ENCODE measurements at places on chromosomes 16 and 17.
A peak's percentile ranks its signal among the peaks of the same experiment; 100 is the strongest.

- no peak for DNase-seq
Observed at GRCh38 chr16:16162591-16162990, 60.7 kb downstream of the ABCC6 start.

GRCh38 chr17:64994281-64994680 lies 62.3 kb downstream of the GNA13 start:
- no peak for DNase-seq

- no peak for DNase-seq
Observed at GRCh38 chr17:12631076-12631475, 34.6 kb upstream of the MYOCD start.

- peak; percentile 80 for DNase-seq
Observed at GRCh38 chr16:67326472-67327309, at the start of the genes KCTD19 and LRRC36. Gene KCTD19, minus strand, starts transcription at chr16:67326741. Its CDS starts 34 bp downstream, at chr16:67326707. Gene LRRC36, plus strand, starts transcription at chr16:67326815. Its CDS starts 48 bp downstream, at chr16:67326863.

DNA sequence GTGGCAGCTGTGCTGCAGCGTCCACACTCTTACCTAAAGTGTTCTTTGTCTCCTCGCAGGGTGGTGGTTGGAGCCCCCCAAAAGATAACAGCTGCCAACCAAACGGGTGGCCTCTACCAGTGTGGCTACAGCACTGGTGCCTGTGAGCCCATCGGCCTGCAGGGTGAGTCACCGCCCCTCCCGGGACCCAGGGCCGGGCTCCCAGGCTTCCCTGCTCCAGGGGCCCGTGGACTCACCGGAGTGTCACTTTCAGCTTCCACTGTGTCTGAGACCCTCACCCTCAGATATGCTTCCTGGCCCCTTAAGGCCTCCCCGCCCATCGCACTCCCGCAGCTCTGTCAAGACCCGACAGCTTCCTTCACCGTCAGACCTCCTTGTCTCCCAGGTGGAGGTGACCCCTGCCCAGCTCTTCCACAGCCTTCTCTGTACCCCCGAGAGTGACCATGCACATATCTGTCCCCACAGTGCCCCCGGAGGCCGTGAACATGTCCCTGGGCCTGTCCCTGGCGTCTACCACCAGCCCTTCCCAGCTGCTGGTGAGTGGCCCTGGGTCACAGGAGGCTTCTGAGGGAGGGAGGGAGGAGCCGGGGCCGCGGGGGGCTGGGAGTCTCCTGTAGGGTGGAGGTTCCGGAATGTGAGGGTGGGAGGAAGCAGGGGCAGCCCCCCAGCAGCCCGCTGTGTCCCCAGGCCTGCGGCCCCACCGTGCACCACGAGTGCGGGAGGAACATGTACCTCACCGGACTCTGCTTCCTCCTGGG lies 1.8 kb downstream of the ITGAX start:
- DNase-seq: no peak

GRCh38 chr16:75351183-75351582 lies 82.1 kb downstream of the CFDP1 start:
- no peak for DNase-seq

GRCh38 chr17:42283241-42284023 lies 4.9 kb upstream of the STAT5A start:
- DNase-seq: no peak

- DNase-seq: no peak
Observed at GRCh38 chr17:81470270-81470943, 42.2 kb downstream of the ACTG1 start.

GRCh38 chr17:66423056-66423955 lies 120.9 kb downstream of the PRKCA start:
- DNase-seq: no peak

DNA sequence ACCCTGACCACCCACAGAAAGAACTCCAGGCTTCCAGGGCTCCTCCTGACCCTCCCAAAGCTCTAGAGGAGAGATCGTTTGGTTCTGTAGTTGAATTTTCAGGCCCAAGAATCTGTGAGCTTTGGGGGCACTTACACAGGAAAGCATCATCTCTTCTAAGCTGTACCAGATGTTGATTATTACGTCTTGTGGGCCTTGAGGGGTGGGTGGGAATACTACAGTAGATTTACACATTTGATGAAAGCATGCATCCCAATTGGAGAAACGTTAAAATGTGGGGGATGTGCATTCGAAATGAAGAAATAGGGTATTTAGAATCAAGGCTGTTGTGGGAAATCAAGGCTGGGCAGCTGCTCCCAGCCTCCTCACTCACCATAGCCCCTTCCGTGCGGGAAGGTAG lies 61.9 kb downstream of the MGAT5B start:
- no peak for DNase-seq

DNA sequence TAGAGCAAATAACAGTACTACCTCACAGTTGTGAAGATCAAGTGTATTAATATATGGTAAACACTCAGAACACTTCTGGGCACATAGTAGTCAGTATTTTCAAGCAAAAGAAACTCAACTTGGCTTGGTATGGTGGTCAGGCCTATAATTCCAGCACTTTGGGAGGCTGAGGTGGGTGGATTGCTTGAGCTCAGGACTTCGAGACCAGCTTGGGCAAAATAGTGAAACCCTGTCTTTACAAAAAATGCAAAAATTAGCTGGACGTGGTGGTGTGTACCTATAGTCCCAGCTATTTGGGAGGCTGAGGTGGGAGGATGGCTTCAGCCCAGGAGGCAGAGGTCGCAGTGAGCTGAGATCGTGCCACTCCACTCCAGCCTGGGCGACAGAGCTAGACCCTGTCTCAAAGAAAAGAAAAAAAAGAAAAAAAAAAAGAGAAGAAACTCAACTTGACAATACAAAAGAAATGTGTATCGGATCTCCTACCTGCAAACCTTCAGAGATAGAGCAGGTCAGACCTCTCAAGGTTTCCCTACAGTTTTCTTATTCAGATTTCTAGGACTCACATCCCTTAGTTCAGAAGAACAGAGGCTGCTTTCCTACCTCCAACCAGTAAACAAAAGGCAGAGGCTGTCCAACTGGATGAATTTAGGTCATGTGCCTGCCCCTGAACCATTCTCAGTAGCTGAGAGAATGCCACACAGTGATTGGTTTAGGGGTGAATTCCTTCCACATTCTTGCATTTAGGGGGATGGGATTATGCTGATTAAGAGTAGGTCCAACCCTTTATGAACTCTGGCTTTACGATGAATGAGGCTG lies 1.7 kb upstream of the KPNA2 start:
- peak; percentile 90 for DNase-seq

- no peak for DNase-seq
Observed at GRCh38 chr17:82598256-82599119, 49.8 kb downstream of the WDR45B start.

- no peak for DNase-seq
Observed at GRCh38 chr17:20982589-20983358, 60.0 kb downstream of the USP22 start.

- no peak for DNase-seq
Observed at GRCh38 chr16:65414284-65414984, 292.6 kb upstream of the CDH11 start.

- DNase-seq: no peak
Observed at GRCh38 chr17:57420734-57421717, 164.7 kb downstream of the MSI2 start.

DNA sequence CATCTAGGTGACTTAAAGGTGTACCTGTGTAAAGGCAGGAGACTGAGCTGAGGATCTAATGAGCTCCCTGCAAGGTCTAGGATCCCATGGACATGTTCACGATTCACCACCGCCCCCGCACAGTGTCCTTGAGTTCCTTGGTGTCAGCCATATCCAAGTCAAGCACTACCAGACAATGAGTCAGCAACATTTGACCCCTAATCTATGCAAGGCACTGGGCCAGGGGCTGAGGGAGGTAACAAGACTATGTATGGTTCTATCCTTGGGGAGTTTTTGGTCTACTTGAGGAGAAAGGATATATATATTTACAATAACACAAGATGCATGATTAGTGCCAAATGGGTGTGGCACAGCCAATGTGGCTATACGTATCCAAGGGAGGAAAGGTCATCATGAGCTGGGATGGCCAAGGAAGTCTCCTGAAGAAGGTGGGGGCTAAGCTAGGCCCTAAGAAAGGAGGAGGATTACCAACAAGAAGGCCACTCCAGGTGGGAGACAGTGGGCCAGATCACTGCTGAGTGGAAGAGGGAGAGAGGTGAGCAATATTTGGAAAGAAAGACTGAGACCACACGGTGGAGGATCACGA lies 35.0 kb downstream of the ITGB3 start:
- no peak for DNase-seq

All from A549 (cell line).